ENCODE measurements at places on chromosomes 1 and 21. TPM values are rescaled to one million over a fixed set of nuclear protein-coding genes. Genes with fewer than 3 reads are reported as not detected.
A peak's percentile ranks its signal among the peaks of the same experiment; 100 is the strongest.

Gene MT1HL1
- not detected for total RNA-seq

Gene TFF1
- total RNA-seq, result not detected

Gene GNG4
- 0.13 TPM for total RNA-seq

Gene OR11L1
- total RNA-seq, result not detected

Gene MORC3
- total RNA-seq, result 24.4 TPM

Gene TNFRSF8
- total RNA-seq, result under 0.01 TPM

Gene LAD1
- not detected for total RNA-seq

Gene KIF21B
- total RNA-seq, result 1.9 TPM

Gene ZNF593OS
- not detected for total RNA-seq

Gene MATN1
- under 0.01 TPM for total RNA-seq

Gene HEYL
- total RNA-seq, result 0.13 TPM

Gene MAB21L3
- total RNA-seq, result not detected

Gene LCE2B
- total RNA-seq, result not detected

Gene IGSF9
- not detected for total RNA-seq

Gene RBP7
- 0.77 TPM for total RNA-seq

Gene SYPL2
- total RNA-seq, result under 0.01 TPM

- no peak for DNase-seq
These were observed 353.6 kb upstream of the C1orf87 start for GRCh38 chr1:60427194-60427593.

GRCh38 chr1:167171286-167171929, 49.3 kb upstream of the POU2F1 start:
- no peak for DNase-seq

DNA sequence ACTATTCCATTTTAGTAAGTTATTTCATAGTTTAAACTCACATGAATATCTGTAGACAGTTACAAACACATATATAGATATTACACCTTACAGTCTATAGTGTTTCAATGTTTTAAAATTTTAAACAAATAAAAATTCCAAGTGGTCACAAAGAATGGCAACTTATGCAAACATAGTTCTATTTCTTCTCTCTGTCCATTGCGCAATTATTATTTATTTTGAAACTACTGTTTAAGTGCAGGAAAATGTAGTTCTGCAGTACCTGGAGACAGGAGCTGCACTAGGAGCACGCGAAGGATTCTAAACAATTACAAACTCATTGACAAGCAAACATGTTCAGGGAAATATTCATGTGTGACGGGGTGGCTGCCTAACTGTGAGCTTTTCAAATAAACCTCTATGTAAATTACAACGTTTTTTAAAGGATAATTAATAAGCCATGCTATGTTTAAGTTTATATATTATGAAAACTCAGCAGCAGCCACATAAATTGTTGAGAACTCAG, 312.0 kb upstream of the DUSP10 start:
- DNase-seq, result no peak

GRCh38 chr1:87462894-87463293, 134.2 kb downstream of the LMO4 start:
- no peak for DNase-seq

DNA sequence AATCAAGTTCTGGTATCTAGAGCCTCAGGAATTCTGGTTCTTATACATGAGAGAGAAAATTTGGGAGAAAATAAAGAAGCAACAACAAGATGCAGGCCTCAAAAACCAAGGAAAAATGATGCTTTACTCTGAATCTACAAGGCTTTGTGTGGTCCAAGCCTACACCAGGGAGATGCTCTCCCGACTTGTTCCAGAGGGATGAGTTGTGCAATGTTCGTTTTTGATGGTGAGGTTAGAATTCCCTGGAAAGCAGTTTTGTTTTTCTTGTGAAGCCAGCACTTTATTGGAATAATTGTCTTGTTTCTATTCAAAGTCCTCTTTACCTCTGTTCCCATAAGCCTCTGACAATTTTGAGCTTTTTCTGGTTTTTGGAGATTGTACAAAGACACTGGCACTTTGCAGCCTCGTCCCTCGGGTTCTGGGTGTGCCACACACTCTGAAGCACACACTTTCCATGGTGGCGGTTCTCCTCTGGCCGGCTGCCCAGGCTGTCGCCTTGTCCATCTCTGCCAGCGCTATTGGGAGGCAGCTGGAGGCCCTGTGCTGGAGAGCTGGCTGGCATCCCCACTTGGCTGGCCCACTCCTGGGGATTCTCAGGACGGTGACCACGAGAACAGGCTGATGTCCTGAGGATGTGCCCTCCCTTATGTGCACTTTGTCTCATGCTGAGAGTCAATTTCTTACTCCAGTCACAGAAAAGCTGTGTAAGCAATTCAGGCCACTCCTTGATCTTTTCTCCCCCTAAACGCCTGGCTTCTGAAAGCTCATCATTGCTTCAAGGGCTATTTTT, 70.2 kb downstream of the EDEM3 start:
- no peak for DNase-seq

GRCh38 chr21:42277593-42277992, 37.6 kb downstream of the TFF3 start:
- DNase-seq, result no peak

DNA sequence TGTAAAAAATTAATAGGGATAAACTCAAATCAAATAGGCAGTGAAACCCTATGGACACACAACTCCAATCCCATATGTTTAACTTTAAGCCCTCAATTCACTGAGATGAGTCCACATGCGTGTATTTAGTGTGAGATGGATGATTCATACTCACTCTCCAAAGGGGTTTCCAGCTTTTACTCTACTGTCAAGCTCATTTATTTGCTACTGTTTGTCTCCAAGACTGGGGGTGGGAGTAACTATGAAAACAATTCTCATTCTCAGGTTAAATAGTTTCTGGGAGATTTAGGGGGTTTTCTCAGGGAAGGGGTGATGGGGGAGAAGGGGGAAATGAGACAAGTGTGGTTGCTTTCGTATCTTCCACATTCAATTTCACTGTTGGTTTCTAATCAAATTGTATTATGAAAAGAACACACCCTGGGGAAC, 2.7 kb downstream of the RAB29 start:
- no peak for DNase-seq

GRCh38 chr1:74771913-74772515, 39.1 kb downstream of the TYW3 start:
- peak; percentile 41 for DNase-seq

DNA sequence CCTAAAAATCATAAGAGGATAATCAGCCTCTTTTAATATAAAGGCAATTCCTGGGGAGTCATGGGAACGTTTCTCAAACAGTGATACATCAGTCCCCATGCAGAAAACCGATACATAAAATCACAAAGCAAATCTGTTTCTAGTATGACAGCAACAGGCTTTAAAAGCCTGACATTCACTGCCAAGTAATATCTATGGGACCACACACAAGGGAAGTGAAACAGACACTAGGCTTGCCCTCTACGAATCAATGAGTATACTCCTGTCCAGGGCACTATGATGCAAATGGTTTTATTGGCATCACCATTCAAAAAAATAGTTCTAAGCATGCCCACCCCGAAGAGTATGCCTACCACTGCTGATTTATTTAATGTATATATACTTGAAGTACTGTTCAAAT, 54.4 kb downstream of the TIAM1 start:
- no peak for DNase-seq

DNA sequence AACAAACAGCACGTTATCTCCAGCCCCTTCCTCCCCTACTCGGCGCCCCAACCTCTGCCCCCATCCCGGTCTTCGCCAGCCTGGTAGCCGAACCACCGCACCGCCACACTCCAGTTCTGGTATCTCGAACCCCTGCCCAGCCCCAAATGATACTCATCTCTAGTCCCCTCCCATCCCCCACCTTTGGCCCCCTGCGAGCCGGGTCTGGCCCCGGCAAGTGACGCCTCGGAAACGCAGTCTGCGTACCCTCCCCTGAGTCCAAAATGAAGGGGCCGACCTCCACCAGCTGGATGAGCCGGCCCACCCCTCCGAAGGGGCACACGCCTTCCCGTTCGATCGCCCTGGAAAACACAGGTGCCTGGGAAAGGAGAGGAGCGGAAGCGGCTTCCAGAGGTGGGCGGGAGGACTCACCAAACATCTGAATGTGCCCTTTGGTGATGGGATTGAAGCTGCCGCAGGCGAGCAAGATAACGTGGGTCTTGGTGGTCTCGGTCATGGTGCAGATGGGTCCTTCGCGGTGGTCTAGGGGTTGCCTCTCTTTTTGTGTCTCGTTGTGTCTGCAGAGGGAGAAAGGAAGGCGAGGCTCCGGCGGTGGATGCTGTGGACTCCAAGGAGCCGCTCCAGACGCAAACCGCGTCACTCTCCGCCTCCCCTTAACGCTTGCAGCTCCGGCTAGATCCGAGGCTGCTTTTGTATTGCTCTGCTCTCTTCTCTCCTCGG, at the start of gene NMNAT2:
NMNAT2 (minus strand) TSS at position 609 of the 720 bp plus-strand sequence; CDS start at position 496, 113 bp downstream.
- DNase-seq, result no peak

DNA sequence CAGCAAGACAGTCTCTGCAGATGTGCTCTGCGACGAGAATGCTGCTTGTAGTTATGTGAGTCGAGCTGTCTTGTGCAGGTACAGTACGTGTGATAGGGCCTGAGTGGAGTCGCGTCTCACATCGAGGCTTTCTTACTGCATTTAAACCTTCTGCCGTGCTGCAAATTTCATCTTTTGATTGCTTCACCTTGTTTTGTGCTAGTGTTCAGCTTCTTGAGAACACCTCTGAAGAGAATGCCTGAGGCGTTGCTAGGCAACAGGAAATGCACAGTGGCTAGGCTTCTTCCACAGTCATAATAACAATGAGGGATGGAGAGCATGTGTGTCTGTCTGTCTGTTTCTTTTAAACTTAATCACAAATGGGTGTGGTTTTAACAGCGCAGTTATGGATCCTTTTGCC, 52.9 kb downstream of the MRPS6 start:
- no peak for DNase-seq

- DNase-seq, result no peak
These were observed 236.4 kb upstream of the BEND5 start for GRCh38 chr1:49013079-49013478.

- no peak for DNase-seq
These were observed 28.4 kb upstream of the CD84 start for GRCh38 chr1:160607672-160608032.

- DNase-seq, result no peak
These were observed 1.4 kb downstream of the TMEM54 start for GRCh38 chr1:32899586-32900296.

- DNase-seq, result no peak
These were observed 2.2 kb downstream of the TBX15 start for GRCh38 chr1:118985640-118986554.

DNA sequence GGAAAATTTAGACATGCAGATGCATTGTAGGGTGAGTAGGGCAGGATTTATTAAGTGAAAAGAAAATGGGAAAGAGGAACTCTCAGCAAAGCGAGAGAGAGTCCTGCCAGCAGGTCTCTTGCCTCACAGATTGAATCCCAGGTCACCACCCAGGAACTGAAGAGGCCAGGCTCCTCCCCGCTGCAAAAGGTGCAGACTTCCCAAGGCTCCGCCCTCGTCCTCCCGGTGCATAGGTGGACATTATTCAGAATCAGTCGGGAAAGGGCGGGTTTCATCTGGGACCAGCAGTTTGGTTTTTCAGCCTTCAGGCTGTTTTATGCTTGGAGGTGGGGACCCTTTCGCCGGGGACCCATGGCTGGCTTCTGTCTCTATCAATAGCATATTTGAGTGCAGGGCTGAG, 41.6 kb upstream of the APP start:
- no peak for DNase-seq

DNA sequence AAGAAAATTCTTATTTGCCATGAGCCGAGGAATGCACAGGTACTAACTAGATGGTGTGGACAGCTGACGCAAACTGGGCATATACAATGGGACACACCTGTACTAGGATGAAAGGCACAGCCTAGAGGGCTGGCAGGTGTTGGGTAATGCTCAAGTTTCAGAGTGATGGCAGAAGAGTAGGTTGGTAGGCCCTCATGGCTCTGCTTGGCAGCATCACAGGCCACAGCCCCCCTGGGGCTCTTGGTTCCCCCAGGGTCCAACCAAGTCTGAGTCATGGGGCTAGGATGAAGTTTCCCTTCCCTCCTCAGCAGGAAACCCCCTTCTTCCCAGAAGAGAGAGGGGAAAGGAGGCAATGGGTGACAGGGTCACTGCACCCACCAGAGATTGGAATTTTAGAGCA, 35.2 kb downstream of the SPEN start:
- no peak for DNase-seq

- no peak for DNase-seq
These were observed 61.3 kb upstream of the ID3 start for GRCh38 chr1:23620605-23621004.

GRCh38 chr1:156581661-156582387, 2.3 kb downstream of the TTC24 start:
- no peak for DNase-seq

- DNase-seq, result no peak
These were observed 17.8 kb downstream of the SCAF4 start for GRCh38 chr21:31713973-31714740.

DNA sequence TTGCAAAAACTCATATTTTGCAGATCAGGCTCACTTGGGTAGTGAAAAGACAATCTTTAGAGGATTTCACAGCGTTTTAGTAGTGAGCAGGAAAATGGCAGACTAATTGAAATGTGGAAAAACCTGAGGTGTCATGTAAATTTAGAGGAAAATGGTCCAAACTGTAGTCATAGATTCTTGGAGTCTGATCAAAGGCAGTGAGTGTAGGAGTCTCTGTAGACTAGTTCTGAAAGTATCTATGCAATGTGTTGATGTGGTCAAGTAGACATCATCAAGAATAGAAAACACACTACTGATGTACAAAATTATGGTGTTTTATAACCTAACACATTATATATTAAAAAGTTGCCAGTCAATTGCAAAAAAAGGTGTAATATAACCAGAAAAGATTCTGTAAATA, 143.2 kb upstream of the C1orf105 start:
- DNase-seq, result no peak

DNA sequence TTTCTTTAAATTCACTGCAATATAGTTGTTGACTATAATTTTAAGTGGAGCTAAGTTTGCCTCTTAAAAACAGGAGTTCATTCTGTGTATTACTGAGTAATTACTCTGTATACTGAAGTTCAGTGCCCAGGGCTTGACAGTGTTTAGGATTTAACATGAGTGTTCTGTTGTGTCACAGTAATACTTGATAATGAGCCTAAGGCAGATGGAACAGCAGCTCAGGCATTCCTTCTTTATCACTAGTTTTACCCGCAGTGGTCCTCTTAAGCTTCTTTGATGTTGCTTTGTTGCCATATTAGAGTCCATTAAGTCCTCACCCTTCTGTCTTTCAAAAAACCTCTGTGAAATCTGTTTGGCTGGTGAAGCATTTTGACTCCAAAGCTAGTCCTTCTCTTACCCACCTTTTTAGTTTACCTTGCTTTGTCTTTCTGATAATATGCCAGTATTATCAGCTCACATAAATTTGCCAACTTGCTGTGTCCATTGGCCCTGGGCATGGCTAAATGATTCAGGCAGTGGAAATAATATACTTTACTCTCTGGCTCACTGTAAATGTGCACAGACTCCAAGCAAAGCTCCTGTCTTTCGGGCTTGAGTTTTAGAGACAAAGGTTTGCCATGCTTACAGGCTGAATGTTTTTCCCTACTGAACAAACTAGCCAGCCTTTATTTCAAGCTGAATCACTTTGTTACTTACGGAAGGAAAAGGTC, 17.7 kb downstream of the HIPK1 start:
- DNase-seq, result peak; percentile 42

DNA sequence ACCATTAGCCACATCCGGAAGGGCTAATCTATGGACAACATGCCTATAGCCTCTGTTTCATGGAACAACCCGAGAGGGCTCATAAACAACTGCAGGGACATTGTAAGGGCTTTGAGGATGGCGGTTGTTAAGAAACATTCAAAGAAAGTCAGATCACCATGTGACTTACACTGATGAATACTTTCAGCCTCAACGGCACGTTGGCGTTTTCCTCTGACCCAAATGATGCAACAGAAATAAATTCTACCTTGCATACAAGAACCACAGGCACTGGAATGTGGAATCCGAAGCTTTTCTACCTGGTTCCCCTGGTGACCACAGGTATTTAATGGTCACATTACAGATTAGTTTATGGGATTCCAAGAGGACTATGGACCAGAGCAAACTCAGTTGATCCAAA, 107.0 kb downstream of the CLIC6 start:
- no peak for DNase-seq
